H1 (cell line): ENCODE measurements at places on chromosomes 3 and 15.

DNA sequence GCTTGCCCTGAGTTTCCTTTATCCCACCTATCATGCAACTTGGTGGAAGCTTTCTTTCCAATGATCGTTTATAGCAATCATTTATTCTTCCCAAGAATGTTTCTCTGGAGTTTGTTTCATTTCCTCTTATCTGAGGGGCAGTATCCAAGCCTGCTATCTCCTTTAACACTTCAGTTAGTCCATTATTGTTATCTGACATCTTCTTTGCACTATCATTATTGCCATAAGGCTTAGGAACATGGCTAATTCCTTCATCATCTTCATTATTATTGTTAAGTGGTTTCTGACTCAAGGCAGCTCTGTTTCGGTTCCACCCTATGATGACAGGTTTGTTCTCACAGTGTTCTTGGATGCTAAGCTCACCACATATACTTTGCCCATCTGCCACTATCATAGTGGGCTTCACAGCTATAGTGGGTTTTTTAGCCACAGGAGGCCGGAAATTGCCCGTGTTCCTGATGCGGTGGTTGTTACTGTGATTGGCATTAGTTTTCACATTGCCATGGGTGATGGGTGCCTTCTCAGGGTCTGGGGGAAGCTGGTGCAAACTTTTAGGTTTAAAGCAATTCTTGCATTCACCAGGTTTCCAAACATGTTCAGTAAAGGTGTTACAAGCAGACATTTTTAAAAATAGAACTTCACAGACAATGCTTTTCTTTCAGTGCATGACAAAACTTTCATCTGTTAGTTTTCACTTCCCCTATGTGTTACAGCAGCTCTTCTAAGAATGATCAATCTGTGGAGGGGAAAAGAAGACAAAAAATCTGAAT is 110.6 kb upstream of the TSPAN3 start:
- no peak for DNase-seq

DNA sequence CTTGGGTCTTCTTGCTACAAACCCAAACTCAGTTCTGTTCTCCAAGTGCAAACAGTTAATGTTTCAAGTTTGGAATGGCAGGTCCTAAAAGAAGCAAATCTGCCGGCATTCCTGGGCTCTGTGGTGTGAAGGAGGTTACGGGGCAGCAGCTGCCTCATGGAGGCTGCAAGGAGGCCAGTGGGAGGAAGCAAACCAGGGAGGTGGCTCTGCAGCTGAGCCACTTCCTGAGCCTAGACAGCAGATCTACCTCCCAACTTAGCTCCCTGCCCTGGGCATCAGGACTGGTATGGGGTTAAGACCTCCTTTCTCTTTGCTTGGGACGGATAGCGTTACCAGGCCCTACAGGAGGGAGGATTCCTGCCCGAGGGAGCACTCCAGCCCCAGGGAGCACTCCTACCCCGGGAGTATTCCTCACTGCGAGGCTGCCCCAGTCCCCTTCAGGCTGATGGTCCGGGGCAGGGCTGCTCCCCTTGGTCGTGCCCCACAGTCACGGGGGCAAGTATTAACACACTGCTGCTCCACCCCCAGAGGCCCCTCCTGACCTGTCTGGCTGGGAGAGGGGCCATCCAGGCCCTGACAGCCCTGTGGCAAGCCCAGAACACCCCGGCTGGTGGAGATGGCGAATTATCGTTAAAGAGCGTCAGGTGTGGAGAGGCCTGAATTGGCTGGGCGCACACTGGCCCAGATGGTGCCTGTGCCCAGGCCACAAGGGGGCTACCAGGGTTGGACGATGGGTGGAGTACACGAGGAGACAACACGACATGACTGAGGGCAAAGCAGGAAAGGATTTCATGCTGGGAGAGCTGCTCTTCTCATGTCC is 129.9 kb downstream of the ATP10A start:
- DNase-seq: no peak

DNA sequence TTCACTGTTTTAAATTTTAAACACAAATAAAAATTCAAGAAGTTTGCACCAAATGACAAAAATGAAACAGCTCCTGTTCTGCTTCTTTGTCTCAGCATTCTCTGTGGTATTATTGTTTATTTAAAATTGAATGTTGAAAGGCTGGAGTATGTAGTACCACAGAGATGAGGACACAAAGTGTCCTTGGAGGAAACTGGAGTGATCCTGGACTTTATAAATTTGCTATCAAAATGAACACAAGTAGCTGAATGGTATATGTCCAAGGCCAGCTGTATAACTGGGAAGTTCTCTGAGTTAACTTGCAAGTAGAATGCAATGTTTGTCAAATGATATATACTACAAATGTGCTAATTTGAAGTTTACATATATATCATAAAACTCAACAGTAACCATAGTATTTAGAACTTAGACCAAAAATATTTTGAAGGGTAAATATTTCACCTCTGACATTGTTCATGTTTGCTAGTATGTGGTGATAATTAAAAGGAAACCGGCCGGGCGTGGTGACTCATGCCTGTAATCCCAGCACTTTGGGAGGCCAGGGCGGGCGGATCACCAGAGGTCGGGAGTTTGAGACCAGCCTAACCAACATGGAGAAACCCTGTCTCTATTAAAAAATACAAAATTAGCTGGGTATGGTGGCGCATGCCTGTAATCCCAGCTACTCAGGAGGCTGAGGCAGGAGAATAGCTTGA is 12.3 kb downstream of the BTLA start:
- no peak for DNase-seq

DNA sequence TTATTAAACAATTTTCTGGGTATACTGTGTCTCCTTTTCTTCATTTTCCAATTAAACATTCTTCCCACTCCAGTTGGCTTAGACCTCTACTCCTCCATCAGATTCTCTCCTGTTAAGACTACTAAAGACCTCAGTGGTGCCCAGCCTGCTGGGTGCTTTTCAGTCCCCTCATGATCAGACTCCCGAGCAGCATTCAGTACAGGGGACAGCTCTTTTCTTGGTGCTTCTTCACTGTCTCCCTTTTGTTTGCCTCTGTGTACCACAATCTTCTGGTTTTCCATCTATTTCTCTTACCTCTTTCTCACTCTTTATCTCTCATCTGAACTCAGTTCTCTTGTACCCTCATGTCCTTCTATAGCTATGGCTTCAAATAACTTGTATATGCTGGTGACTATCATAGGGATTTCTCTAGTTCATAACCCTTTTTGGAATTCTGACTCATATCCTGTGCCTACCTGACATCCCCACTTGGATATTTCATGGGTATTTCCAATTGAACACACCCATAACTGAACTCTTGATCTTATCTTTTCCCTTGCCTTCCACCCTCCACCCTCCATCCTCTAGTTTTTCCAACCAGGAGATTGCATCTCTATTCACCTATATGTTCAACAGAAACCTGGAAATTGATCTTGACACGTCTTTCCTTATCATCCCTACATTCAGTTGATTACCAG is 55.6 kb upstream of the ABHD10 start:
- DNase-seq: no peak

DNA sequence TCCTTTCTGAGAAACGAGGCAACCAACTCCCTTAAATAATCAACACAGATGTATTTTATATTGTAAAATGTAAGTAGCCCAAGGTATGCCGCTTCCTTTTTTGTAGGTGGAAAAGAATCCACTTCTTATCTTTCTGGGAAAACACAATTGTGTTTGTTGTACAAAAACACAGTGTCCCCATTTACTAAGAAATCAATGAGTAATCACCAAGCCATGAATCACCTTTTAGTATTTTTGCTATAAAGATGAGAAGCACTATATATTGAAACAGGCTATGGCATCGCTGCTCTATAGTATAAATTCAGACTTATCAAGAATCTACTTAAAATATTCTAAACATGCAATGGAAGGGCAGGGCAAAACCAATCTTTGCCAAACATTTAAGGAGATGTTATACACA is 104.0 kb downstream of the TNIK start:
- DNase-seq: no peak

DNA sequence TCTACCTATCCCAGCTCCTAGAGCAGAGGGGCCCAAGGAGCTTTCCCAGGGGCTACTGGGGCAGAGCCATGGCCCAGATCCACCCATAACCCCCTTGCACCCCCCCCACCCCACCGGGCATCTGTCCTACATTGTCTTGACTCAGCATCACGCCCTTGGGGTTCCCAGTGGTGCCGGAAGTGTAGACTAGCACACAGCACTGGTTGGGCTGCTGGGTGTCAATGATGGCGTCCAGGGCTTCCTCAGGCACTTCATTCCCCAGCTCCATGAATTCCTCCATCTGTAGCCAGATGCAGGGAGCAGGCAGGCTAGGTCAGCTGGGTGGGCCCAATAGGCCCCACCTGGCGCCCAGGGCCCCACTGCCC is 33.2 kb downstream of the IDH3A start:
- DNase-seq: no peak
